ENCODE measurements at places on chromosomes 1 and 21.

GRCh38 chr21:38136201-38136600 lies 120.6 kb upstream of the KCNJ15 start:
- no peak for DNase-seq

DNA sequence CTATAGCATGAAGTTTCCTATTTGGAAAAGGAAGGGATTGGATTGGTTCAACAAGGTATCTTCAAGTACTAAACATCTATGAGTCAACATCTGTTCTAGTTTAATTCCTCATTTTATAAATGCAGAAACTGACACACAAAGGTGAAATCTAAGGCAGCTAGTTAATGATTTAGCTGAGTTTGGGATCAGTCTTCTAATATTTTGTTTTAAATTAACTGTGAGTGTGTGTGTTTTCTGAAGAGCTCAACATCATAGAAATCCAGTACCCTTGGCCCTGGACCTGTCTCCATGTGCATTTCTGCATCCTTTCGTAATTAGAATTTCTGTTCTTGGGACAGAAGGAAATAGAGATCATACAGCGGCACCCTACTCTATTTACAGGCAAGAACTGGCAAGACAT lies 105.9 kb downstream of the RGS2 start:
- no peak for DNase-seq

DNA sequence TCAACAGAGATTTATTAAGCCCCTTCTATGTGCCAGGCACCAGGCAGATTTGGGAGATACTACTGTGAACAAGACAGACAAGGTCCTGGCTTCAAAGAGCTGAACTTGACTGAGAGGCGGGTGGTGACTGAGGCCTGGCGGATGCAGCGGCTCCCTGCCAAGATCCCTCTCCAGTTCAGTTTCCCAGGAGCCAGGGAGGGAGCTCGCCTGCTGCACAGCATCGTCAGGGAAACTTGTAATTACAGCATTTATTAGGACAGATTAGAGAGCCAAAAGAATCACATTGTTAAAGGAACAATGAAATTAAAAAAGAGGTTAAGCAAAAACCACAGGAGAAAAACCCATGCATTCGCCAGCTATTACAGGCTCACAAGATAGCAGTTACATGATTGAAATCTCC lies 55.3 kb downstream of the ETS2 start:
- DNase-seq: no peak

GRCh38 chr1:198619375-198620140 lies 19.3 kb upstream of the PTPRC start:
- DNase-seq: no peak

DNA sequence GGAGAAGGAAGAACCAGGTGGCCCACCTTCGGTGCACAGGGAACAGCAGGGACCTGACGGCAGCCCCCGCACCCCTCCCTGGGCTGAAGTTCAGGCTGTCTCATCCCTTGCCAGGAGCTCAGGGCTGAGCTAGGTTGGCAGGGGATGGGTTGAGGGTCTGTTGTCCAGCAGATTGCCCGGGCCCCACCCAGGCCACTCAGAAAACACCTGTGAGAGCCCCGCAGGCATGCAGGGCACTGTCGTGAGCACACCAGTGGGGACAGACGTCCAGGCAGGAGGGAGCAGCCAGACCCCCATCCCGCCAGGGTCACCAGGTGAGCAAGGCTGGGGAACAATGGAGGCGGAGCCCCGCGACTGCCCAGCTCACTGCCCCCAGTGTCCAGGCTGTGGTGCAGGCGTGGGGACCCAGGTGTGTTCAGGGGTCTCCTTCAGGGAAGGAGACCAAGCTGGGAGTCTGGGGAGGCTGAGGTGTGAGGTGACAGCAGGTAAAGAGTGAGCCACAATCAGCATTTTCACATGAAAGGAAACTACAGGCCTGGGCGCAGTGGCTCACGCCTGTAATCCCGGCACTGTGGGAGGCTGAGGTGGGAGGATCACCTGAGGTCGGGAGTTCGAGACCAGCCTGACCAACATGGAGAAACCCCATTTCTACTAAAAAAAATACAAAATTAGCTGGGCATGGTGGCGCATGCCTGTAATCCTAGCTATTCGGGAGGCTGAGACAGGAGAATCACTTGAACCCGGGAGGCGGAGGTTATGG lies 9.4 kb upstream of the SAMD11 start:
- DNase-seq: no peak

- no peak for DNase-seq
Observed at GRCh38 chr1:27664291-27664690, 7.7 kb downstream of the IFI6 start.

Data from stimulated activated CD4-positive, alpha-beta T cell treated with anti-CD3 and anti-CD28 coated beads, TNF-alpha, amount 100 ng/mL, for 4 hours (primary cell).